NB4 (cell line): ENCODE measurements at places on chromosomes 3 and 15.

DNA sequence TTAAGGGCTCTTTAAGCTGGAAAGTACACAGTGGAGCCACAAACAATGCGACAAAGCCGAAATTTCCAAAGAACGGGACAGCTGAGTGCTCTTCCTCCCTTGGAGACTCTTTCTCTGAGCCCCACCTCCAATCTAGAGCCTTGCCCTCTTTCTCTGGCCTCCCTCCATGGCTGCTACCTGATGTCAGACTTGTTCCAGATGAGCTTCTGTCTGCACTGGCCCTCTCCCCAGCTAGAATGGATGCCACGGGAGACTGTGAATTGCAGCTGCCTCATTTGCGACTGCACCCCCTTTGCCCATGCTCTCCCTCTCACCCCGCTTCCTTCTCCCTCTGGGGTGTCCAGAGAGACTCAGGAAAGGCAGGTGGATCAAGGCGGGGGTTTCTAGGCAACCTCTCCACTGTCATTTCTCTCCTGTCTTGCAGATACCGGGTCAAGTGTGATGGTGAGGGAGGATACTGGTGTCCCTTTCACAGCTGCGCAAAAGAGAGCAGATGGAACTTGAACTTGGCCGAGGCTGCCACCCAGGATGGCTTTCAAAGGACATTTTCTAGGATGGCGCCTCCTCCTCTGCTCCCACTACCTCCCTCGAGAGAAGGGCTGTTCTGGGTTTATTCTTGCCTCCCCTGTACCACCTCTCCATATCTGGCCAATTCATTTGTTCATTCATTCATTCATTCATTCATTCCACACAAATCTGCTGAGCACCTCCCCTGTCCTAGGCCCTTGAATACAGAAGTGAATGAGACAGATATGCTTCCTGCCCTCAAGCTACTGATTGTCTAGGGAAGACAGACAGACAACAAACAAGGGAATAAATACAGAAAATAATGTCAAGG is 12.8 kb downstream of the ATP2B2 start:
- no peak for DNase-seq

- DNase-seq: no peak
Observed at GRCh38 chr3:114741066-114741465, 406.0 kb downstream of the ZBTB20 start.

- DNase-seq: peak; percentile 38
Observed at GRCh38 chr3:16801698-16802097, 83.1 kb upstream of the PLCL2 start.

- no peak for DNase-seq
Observed at GRCh38 chr3:135930255-135930654, 35.3 kb upstream of the PPP2R3A start.

DNA sequence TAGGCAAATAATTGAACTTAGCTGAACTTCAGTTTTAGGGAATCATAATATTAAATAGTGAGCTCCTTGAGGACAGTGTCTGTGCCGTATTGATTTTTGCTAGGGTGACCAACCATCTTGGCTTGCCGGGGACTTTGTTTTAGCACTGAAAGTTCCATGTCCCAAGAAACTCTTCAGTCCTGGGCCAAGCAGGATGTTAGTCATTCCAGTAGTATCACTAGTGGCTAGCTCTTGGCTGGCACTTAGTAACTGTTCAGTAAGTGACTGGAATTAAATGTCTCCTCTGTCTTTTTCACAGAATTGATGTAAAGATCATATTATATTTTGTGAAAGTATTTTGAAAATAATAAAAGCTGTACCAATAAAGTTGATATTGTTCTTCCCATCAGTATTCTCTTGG is 42.3 kb downstream of the RSRC1 start:
- DNase-seq: no peak

- peak; percentile 57 for DNase-seq
Observed at GRCh38 chr15:90836296-90836871, 32.0 kb upstream of the FURIN start.

DNA sequence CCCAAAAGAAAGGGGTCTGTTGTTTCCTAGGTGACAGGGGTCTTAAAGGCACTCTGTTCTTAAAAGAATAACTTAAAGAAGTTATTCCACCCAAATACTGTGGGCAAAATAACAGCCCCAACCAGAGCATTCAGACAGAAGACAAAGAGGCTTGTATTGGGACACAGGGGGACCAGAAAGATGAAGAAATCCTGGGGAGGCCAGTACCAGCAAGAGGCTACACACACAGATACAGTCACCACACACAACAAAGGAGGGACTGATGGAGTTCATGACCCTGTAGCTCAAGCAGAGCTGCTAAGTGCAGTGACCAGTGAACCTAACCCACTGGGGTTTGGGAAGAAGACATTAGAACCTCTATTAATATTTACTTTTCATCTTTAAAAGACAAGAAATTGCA is 59.0 kb downstream of the MTHFS start:
- DNase-seq: no peak
